ENCODE measurements at places on chromosomes 7 and 10.

DNA sequence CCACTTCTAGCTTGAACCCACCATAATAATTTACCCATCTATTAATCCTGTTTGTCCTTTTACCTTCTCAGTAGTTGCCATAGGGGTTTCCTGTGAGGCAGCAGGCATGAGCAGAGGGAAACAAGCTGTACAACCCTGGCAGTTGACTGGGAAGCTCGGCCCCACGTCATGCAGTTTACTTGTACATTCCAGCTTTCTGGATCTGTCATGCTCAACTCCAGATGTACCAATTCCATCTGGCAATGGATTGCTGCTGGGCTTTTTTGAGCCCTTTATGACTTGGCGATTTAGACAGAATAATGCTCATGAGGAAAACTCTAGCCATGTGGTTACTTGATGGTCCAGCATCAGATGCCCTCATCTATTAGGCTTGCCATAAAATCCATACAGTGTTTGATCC is 112.5 kb downstream of the GNAI1 start:
- no peak for DNase-seq

- DNase-seq, result no peak
These were observed 748 bp downstream of the PHTF2 start for GRCh38 chr7:77799078-77799964.

- DNase-seq, result no peak
These were observed 210.9 kb downstream of the TEX36 start for GRCh38 chr10:125472010-125472607.

DNA sequence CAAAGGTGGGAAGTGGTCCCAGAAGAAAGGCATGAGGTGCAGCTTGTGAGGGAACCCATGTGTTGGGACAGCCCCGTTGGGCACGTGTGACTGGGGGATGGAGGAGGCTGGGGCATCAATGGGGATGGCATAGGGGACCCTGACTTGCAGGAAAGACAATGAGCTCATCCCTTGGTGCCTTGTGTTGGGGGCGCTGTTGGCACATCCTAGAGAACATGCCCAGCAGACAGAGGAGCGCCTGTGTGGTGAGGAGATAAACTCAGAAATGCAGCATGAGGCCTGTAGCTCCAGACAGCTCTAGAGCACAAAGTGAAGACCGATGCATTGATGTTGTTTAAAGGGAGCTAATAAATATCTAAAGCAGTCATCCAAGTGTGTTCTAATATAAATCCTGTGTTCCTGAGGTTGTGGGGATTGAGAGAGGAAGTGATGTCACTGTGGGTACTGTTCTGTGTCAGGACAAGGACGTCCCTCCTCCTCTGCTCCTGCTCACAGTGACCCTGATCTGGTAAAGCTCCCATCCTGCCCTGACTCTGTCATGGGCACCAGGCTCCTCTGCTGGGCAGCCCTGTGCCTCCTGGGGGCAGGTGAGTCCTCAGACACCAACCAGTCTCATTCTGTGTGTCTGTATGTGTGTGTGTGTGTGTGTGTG is 126.1 kb upstream of the PRSS58 start:
- DNase-seq, result peak; percentile 10

DNA sequence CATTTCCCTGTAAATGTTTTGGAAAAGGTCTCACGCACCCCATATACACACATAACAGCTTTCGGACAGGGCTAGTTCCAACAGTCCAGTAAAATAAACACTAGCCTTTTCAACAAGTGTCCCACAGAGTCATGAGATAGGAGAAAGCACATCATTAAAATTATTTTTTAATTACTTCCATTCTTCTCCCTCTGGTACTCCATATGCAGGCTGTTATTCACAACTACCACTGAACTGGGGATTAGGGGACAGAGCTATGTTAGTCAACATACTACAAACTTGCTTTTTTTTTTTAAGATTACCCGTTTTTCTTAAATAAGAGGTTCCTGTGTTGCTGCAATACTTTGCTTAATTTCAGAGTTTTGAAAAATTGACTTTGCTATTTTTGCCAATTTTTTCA is 576.6 kb upstream of the KCND2 start:
- DNase-seq, result no peak

DNA sequence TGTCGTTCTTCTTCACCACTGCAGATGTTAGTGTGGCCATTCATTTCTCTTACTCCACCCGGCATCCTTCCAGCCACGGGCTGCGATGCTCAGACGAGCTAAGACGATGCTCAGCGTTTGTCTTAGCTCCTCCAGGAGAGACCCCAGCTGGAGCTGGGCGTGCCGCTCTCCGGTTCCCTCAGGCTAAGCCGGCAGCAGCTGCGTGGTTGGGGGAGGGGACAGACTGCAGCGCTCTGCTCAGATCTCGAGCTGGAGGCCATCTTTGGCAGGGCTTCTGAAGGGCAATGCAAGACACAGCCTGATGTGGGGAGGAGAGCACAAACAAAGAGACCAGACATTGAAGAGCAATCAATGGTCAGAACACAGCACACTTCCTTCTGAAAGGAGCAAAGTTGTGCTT is 4.8 kb downstream of the INA start:
- no peak for DNase-seq
